ENCODE measurements at places on chromosomes 4 and X.

DNA sequence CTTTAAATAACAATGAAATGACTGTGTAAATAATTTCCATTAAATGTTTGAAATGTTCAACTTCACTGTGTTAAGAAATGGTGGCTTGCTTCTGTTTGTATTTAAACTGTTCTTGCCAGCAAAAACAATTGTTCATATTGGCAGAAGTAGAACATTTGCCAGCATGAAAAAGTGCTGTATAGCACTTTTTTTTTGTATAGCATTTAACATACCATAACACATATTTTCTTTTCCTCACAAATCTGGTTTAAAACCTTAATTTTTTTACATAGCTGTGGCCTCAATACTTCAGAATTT is 94.1 kb downstream of the COX18 start:
- DNase-seq = no peak

DNA sequence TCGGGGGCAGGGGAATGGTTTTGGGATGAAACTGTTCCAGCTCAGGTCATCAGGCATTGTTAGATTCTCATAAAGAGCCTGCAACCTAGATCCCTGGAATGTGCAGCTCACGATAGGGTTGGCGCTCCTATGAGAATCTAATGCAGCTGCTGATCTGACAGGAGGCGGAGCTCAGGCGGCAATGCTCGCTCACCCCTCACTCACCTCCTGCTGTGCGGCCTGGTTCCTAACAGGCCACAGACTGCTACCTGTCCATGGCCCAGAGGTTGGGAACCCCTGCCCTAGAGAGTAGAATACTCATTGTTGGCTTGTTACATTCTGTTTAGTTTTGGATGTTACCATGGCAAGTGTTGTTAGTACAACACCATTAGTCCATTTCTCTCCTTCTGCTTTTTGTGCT is 40.8 kb upstream of the STX18 start:
- DNase-seq = peak; percentile 51

GRCh38 chrX:100830143-100830542 is 10.0 kb downstream of the CSTF2 start:
- DNase-seq = no peak

DNA sequence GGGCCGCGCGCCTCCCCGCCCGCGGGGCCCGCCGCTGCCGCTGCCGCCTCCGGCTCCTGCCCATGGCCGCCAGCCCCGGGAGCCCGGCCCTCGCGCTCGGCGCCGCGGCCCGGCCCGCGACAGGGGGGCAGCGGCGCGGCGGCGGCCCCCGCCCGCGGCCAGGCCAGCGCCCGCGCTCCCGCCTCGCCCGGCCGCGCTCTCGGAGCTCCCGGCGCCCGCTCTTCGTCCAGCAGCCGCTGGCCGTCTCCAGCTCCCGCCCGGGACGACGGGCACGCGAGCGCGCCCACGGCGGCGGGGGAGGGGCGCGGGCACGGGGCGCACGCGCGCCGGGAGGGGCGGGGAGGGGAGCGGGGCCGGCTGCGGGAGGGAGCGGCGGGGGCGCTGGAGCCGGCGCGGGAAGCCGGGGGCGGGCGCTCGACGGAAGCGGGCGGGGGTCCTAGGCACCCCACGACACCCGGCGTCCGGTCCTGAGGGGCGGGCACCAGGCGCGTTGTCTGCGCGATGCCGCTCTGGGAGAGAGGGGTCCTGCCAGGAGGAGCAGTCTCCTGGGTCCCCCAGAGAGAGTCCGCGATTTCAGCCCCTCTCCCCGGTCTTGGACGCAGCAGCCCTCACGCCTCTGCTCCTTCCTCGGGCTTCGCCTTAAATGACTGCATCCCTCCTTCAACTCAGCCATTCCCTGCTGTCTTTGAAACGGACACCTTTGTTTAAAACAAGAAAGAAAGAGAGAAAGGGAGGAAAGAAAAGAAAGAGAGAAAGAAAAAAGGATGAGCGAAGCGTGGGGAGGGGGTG is 490 bp upstream of the PDZD4 start:
- DNase-seq = peak; percentile 48

DNA sequence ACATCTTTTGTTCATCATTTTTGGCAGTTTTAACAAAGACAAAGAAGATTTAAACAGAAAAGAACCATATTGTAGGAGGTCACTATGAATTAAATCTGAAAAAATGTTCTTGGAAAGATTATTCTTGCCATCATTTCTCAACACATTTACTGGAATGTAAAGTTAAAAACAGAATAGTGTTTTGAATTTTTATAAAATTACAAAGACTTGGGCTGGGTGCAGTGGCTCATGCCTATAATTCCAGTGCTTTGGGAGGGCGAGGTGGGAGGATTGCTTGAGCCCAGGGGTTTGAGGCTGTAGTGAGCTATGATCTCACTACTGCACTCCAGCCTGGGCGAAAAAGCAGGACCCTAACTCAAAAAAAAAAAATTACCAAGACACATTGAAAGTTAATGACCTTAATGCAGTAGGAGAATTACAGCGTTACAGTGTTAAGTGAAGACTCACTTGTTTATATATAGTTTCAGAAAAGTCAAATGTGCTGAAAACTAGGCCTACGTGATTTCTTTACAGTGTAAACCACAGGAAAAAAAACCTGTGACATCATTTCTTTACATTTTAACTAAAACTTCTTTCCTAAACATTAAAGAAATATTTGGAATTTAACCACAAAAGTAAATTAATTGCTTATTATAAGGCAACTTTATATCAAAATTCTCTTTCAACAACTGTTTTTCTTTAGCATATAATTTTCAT is 7.9 kb downstream of the FAM13A start:
- DNase-seq = no peak

GRCh38 chrX:115189110-115189509 is at the start of gene RBMXL3:
TSS of gene RBMXL3 (plus strand) at chrX:115189410. CDS start at chrX:115189442, 32 bp downstream.
- DNase-seq = no peak

- DNase-seq = no peak
Observed at GRCh38 chrX:153901753-153902140, 2.7 kb upstream of the AVPR2 start.

GRCh38 chr4:5488413-5488812 is 219.9 kb downstream of the EVC2 start:
- DNase-seq = no peak

GRCh38 chr4:138673053-138673452 is 342.5 kb upstream of the NOCT start:
- DNase-seq = no peak

DNA sequence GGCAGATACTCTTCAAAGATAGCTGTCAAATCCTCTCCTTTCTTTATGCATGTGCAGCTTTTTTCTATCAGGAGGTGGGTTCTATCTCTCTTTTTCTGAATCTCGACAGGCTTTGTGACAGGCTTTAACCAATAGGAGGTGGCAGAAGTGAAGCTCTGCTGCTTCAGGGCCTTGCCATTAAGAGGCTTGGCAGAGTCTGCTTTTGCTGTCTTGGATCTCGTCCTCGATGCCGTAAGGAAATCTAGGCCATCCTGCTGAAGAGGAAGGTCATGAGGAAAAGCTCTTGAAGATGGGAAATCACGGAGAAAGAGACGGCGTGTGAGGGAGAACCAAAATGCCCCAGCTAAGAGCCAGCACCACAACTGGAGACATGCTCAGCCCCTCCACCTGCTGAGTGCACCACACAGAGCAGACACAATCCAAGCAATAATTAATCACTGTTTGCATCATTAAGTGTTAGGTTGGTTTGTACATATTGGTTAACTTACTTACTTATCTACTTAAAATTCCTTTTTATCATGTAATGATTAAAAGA is 92.2 kb downstream of the DDIT4L start:
- DNase-seq = peak; percentile 11

GRCh38 chr4:88746206-88746605 is 48.6 kb upstream of the NAP1L5 start:
- no peak for DNase-seq

- DNase-seq = no peak
Observed at GRCh38 chrX:143581240-143581639, 54.7 kb downstream of the SLITRK4 start.

GRCh38 chr4:48248559-48248953 is 21.1 kb downstream of the TEC start:
- DNase-seq = no peak

GRCh38 chr4:44679060-44679459 is 840 bp downstream of the GUF1 start:
- DNase-seq = no peak

- no peak for DNase-seq
Observed at GRCh38 chrX:124125471-124125870, 164.0 kb downstream of the STAG2 start.

DNA sequence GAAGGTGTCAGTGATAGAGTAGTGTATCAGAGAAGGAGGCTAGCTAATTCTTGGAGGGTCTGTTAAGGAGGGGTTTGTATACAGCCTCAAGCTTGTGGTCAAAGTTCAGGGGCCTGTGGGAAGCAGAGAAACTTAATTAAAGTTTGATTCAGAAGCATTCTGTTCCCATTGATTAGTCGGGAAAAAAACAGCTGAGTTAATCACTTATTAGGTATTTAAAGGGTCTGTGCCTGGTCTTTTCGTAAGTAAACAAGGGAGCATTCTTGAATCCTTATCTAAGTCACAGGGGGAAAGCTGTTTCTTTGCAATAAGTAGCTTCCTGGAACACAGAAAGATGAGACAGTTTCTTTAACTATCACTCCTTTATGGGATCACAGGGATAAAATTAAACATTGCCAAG is 492.1 kb downstream of the PCDH10 start:
- DNase-seq = peak; percentile 69

- no peak for DNase-seq
Observed at GRCh38 chr4:87120010-87120409, 100.4 kb downstream of the KLHL8 start.

GRCh38 chrX:7334253-7334935 is 186.4 kb upstream of the PUDP start:
- no peak for DNase-seq

DNA sequence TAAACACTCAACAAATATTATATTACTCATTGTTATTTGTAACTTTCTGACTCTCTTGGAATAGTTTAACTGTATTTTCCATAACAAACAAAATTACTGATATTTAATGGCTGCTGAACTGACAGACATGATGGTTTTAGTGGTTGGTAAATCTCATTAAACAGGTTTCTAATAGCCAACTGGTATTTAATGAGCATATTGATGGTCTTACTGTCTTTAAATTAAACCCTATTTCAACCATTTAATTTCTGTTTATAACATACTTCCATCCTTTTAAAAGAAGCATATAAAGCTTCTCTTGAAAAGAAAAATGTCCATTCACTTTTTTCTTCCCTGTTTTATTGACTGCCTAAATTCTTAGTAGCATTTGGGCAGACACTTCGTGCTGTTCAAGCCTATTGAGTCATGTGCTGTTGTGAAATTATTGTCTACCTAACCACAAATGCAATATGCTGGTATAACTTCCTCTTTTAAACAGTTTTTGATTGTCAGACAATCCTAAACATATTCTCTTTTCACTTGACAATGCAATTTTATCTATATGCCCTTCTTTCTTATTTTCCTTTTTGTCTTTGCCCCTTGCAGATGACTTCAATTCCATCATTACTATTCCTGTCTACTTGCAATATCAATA is 163.9 kb upstream of the SLC7A11 start:
- no peak for DNase-seq

- no peak for DNase-seq
Observed at GRCh38 chrX:71667328-71668247, at the start of gene LOC101059915. TSS of gene LOC101059915 (plus strand) at chrX:71667546.

- DNase-seq = no peak
Observed at GRCh38 chrX:124426288-124427169, 80.2 kb downstream of the SH2D1A start.

DNA sequence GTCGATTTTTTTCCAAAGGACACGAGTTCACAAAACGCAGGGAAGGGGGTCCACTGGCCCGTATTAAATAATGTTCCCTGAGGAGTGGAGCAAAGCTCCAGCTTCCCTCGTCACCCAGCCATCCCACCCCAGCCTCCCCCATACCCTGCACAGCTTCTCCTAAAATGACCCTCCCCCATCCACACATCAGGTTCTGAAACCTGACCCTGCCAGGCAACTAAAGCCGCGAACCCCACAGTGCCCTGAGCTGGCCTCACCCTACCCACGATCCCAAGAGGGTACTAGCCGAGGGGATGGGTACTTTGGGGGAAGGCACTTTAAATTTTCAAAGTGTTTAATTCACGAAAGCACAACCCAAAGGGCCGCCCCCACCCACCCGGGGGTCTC is 634 bp downstream of the APOO start:
- peak; percentile 64 for DNase-seq

DNA sequence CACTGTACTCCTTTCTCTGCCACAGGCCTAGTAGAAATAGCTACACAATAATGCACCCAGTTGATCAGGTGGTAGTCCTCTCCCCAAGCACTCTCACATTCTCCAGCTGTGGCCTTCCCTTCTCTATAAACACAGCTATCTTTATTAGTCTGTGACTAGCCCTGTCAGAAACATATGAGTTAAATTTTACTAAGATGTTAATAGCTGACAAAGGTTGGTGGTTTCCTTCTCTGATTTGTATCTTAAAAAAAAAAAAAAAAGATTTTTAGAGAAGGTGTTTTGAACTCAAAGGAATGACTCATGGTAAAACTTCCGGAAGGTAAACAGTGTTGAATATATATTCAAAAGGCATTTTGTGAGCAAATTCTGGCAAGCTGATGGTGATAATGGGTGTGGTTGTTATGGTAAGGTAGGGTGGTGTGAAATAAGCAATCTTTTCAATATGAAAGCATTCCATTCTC is 327.4 kb downstream of the PPP3CA start:
- no peak for DNase-seq

GRCh38 chr4:25347971-25348370 is 29.1 kb upstream of the ANAPC4 start:
- no peak for DNase-seq

GRCh38 chrX:100980608-100981497 is 11.3 kb downstream of the ARL13A start:
- DNase-seq = no peak

- DNase-seq = no peak
Observed at GRCh38 chr4:151052785-151053184, 37.7 kb upstream of the LRBA start.

DNA sequence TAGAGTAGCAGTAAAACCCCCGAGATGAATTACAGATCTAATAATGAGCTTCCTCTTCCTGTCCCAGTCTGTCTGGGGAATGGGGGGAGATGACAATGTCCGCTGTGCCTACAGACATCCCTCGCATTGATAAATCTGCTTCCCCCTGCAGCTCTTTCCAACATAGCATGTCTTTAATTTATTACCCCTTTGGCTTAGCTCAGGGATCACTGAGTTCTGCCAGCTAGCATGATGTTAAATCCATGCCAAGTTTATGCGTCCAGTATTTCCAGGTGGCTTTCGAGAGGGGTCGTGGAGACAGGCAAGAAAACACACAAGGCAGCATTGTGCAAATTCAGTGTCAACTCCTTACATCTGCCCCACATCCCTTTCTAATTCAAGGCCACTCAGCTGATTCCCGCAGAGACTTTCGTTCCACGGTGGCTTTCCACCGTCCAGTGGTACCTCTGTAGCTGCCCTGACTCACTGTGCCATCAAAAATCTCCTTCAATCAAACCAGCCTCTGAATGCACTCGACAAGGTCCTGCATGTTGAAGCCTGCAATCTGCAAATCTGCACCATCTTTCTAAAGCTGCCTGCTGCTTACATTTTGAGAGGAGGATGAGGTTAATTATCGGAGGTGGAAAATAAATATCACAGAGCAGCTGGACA is 75.1 kb downstream of the MXRA5 start:
- no peak for DNase-seq

- DNase-seq = no peak
Observed at GRCh38 chr4:25818876-25819275, 43.9 kb downstream of the SEL1L3 start.

- DNase-seq = no peak
Observed at GRCh38 chrX:9772943-9773342, 7.3 kb upstream of the GPR143 start.
